ENCODE measurements at places on chromosomes 16 and 17. TPM values are rescaled to one million over a fixed set of nuclear protein-coding genes. Genes with fewer than 3 reads are reported as not detected.
A peak's percentile ranks its signal among the peaks of the same experiment; 100 is the strongest.

DNA sequence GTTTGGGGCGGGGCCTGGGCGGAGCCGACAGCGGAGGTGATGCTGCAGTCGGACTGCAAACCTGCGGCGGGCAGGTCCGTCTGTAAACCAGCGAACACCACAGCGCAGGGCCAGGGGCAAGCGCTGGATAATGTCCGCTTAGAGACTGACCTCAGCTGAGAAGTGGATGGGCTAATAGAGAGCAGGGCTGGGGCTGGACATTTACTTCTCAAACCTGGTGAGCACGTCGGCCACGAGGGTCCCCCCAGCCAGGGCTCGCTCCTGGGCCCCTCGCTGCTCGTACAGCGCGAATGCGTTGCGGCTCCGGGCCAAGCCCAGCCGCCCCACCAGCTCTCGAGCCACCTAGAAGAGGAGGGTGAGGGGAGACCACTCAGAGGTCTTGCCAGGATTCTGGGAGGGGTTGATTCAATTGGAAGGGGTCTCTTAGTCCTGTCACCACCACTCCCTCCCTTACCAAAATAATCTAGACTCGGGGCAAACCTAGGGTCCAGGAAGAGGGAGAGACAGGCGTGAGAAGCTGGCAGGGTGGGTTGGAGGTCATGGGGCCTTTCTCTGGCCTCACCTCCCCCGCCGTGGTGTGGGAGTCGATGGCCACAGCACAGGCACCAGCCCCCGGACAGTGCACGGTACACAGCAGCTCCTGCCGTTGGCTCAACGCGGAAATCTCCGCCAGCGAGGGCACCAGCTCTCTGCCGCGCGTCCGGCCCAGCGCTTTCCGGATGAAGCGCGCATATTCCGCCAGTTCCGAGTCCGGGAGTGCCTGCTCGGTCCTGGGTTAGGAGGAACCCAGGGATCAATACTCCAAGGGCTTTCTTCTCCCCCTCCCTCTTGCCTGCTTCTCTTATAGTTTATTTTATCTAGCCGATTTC, 5.8 kb downstream of the PLEKHH3 start:
- H3K27me3 ChIP-seq = peaks cover 52% of the 10 kb centered on the region
- H3K36me3 ChIP-seq = no peaks in the 10 kb centered on the region
- no peak overlapping the region for H3K27ac ChIP-seq
- DNase-seq = no peak

GRCh38 chr16:64627288-64627687, 494.6 kb downstream of the CDH11 start:
- no peaks in the 10 kb centered on the region for H3K4me1 ChIP-seq
- no peak for DNase-seq
- no peak overlapping the region for H3K27ac ChIP-seq
- no peaks in the 10 kb centered on the region for H3K27me3 ChIP-seq
- no peak overlapping the region for H3K4me3 ChIP-seq

DNA sequence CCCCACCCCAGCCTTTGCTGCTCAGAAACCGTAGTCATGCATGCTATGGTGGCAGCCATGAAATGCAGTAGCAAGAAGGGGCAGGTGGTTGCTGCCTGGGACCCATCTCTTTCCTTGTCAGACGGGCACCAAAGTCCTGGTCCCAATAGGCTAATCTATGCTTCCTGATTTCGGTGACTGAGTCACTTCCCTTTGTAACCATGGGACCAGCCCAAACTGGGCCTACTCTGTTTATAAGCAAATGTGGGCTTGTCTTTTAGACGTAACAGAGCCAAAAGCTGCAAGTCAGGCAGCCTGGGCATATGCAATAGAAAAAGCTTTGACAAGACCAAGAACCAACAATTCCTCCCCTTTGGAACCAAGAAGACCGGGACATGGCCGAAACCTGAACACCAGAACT, 99.1 kb upstream of the RBBP6 start:
- H3K27ac ChIP-seq = no peak overlapping the region
- no peaks in the 10 kb centered on the region for H3K4me1 ChIP-seq
- no peak for DNase-seq
- peaks cover 2% of the 10 kb centered on the region for H3K27me3 ChIP-seq
- no peaks in the 10 kb centered on the region for H3K36me3 ChIP-seq

GRCh38 chr16:68331879-68332410, 21.1 kb downstream of the PRMT7 start:
- H3K4me3 ChIP-seq = no peak overlapping the region
- no peaks in the 10 kb centered on the region for H3K27me3 ChIP-seq
- peak overlapping the region; percentile 47 for H3K27ac ChIP-seq
- peaks cover 32% of the 10 kb centered on the region for H3K36me3 ChIP-seq
- peaks cover 17% of the 10 kb centered on the region for H3K4me1 ChIP-seq

DNA sequence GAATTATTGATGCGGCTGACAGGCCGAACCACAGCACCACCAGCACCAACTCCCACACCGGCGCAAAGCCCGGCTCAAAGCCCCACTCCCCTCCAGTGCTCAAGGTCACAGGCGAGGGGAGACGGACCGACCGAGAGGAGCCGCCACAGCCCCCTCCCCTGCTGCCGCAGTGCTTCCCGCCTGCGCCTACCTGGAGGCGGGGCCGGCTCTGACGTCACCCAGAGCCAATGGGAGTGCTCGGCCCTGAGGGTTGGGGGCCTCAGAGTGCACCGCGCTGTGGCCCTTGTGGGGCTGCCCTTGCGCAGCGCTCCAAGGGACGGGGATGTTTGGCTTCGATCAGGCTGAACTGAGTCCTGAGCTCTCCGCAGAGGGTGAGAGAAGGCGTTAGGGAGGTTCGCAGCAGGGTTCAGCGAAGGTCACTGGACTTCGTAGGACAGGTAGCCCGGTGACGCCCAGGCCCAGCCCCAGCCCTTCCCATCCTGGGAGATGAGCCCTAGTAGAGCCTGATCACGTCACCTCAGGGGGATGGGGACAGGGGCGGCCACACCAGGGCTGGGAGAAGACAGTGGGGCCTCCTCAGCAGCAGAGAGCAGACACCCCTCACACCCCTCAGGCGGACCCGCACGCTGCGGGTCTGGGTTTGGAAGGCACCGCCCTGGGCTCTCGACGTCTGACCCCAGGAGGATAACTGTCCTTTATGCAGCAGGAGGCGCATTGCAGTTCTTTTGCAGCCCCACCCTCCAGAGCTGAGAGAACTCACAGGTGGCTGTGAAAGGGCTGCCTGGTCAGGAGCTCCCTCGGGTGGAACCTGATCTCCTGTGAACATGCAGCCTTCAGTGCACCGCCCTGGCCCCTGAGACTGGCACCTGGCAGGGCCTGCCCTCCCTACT, 1.5 kb downstream of the NDRG4 start:
- peaks cover 13% of the 10 kb centered on the region for H3K4me1 ChIP-seq
- H3K4me3 ChIP-seq = peak overlapping the region; percentile 13
- DNase-seq = peak; percentile 37
- H3K27me3 ChIP-seq = peaks cover 1% of the 10 kb centered on the region
- H3K27ac ChIP-seq = no peak overlapping the region

GRCh38 chr17:56826611-56827414, 6.9 kb downstream of the C17orf67 start:
- H3K36me3 ChIP-seq = peaks cover 35% of the 10 kb centered on the region
- no peaks in the 10 kb centered on the region for H3K27me3 ChIP-seq
- no peak overlapping the region for H3K4me3 ChIP-seq
- peaks cover 18% of the 10 kb centered on the region for H3K4me1 ChIP-seq
- no peak for DNase-seq

GRCh38 chr17:80119839-80120238, 18.5 kb downstream of the GAA start:
- H3K27me3 ChIP-seq = peaks cover 5% of the 10 kb centered on the region
- no peaks in the 10 kb centered on the region for H3K36me3 ChIP-seq
- DNase-seq = no peak

DNA sequence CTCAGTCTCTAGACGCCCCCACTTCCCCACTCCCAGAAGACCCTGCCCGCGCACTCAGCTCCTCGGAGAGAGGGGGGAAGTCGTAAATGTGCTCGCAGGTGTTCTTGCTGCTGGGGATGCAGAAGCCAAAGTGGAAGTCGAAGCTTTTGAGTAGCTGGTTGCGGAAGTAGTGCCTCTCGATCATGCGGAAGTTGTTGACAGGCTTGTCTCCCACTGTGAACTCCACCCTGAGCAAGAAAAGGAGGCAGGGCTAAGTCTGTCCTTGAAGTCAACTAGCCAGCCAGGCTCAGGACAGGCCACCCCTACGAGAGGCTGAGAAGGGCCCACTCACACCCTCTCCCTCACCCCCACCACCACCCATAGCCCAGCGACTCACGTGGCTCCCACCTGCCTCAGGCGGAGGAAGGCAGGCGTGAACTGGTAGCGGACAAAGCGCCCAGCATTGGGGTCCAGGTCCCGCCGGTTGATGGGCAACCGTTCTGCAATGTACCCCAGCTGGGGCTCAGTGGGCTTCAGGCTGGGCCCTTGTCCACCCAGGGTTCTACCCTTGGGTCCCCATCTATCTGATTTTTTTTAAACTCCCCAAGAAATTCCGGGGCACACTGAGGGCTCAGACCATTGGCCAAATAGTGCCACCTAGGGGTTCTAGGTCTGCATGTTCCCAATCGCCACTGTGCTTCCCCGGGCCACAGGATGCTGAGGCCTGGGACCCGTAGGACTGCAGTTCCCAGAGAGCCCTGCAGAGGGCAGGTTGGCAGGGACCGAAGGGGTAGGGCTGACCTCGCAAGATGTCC, 4.6 kb downstream of the UNC119 start:
- H3K4me1 ChIP-seq = peaks cover 45% of the 10 kb centered on the region
- no peaks in the 10 kb centered on the region for H3K27me3 ChIP-seq
- peaks cover 13% of the 10 kb centered on the region for H3K36me3 ChIP-seq

GRCh38 chr17:48792033-48792798, 24.8 kb downstream of the TTLL6 start:
- H3K4me3 ChIP-seq = no peak overlapping the region
- peaks cover 44% of the 10 kb centered on the region for H3K27me3 ChIP-seq
- H3K36me3 ChIP-seq = no peaks in the 10 kb centered on the region
- peaks cover 12% of the 10 kb centered on the region for H3K4me1 ChIP-seq
- no peak overlapping the region for H3K27ac ChIP-seq
- no peak for DNase-seq

DNA sequence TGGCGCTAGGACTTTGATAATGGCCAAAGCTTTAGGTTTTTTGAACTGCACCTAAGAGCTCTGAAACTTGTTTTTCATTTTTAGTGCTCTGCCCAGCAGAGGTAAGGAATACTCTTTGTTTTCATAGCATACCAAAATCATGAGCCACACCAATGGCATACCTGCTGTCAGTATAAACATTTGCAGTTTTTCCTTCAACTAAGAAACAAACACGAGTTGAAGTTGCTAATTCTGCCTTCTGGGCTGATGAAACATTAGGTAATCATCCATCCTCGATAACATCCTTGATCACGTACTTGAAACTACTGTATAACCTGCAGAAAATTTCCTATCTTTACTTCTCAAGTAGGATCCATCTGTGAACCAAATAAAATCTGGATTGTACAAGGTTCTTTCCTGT, 20.6 kb upstream of the B4GALNT2 start:
- H3K27me3 ChIP-seq = peaks cover 25% of the 10 kb centered on the region
- H3K36me3 ChIP-seq = no peaks in the 10 kb centered on the region
- no peak for DNase-seq
- no peak overlapping the region for H3K4me3 ChIP-seq
- no peak overlapping the region for H3K27ac ChIP-seq
- H3K4me1 ChIP-seq = no peaks in the 10 kb centered on the region

GRCh38 chr16:75758215-75758614, 31.9 kb upstream of the CPHXL start:
- peaks cover 10% of the 10 kb centered on the region for H3K4me1 ChIP-seq
- H3K27me3 ChIP-seq = no peaks in the 10 kb centered on the region
- H3K36me3 ChIP-seq = no peaks in the 10 kb centered on the region
- no peak for DNase-seq
- H3K4me3 ChIP-seq = no peak overlapping the region

- H3K4me1 ChIP-seq = peaks cover 75% of the 10 kb centered on the region
- H3K27me3 ChIP-seq = no peaks in the 10 kb centered on the region
- peak overlapping the region; percentile 47 for H3K4me3 ChIP-seq
- H3K36me3 ChIP-seq = peaks cover 75% of the 10 kb centered on the region
Observed at GRCh38 chr17:35875072-35875799, 4.9 kb downstream of the CCL5 start.

- no peak for DNase-seq
- H3K27me3 ChIP-seq = no peaks in the 10 kb centered on the region
- no peak overlapping the region for H3K4me3 ChIP-seq
- no peak overlapping the region for H3K27ac ChIP-seq
Observed at GRCh38 chr16:10935226-10935915, 6.9 kb downstream of the DEXI start.

DNA sequence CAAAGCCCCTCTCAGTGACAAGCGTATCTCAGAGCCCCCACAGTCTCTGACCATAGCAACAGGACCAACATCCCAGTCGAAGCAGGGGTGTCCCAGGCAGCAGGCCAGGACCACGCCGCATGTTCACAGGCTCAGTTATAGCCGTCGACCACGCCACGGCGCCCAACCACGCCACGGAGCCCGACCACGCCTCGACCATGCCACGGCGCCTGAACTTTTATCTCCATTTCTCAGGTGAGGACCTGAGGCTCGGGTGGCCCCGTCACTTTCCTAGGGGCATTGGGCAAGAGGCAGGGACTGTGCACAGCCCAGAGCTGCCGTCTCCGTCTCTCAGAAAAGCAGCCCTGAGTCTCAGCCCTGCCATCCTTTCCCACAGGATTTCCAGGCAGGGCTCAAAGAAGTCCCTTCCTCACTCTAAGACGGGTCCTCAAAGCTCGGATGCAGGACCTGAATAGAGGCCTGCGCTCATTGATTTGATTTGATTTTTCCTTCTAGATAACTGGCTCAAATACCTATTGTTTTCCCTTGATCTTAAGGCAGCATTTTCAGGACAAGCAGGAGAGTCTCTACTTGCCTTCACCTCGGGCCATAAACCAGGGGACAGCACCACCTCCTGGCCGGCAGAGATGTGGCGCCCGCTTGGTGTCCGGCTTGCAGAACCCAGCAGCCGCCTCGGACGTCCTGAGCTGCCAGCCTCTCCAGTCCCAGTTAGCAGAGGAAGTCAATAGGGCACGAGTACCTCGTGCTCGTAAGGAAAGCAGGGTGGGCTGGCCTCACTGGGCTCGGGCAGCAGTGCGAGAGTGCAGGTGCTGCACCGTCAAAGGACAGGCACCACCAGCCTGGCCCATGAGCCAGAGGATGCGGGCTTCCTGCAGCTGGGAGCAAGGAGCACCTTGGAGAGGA, 38.8 kb downstream of the C16orf95 start:
- H3K36me3 ChIP-seq = no peaks in the 10 kb centered on the region
- peak; percentile 66 for DNase-seq
- peaks cover 26% of the 10 kb centered on the region for H3K4me1 ChIP-seq
- no peak overlapping the region for H3K27ac ChIP-seq

GRCh38 chr17:30514895-30515596, 37.8 kb downstream of the GOSR1 start:
- no peak for DNase-seq
- peaks cover 35% of the 10 kb centered on the region for H3K36me3 ChIP-seq
- no peaks in the 10 kb centered on the region for H3K27me3 ChIP-seq
- no peak overlapping the region for H3K4me3 ChIP-seq

- H3K4me3 ChIP-seq = no peak overlapping the region
- H3K36me3 ChIP-seq = peaks cover 2% of the 10 kb centered on the region
- no peak overlapping the region for H3K27ac ChIP-seq
- H3K27me3 ChIP-seq = peaks cover 2% of the 10 kb centered on the region
Observed at GRCh38 chr17:21528031-21528695, 152.0 kb downstream of the KCNJ12 start.

- no peak overlapping the region for H3K27ac ChIP-seq
- H3K4me1 ChIP-seq = peaks cover 1% of the 10 kb centered on the region
- H3K27me3 ChIP-seq = no peaks in the 10 kb centered on the region
- H3K36me3 ChIP-seq = peaks cover 21% of the 10 kb centered on the region
- no peak overlapping the region for H3K4me3 ChIP-seq
Observed at GRCh38 chr17:32159586-32160438, 17.5 kb downstream of the RHOT1 start.

TMEM88 gene
- total RNA-seq = 0.78 TPM

ZNF594 gene
- total RNA-seq = 8.6 TPM

SOX15 gene
- total RNA-seq = 0.30 TPM

PHOSPHO1 gene
- total RNA-seq = not detected

MAFG gene
- total RNA-seq = 35.2 TPM

CARD14 gene
- not detected for total RNA-seq

NPIPB2 gene
- 5.5 TPM for total RNA-seq

Data from activated CD4-positive, alpha-beta memory T cell treated with anti-CD3 and anti-CD28 coated beads, Interleukin-2, amount 10 ng/mL, durations not matched to agents 7 days and 5 days (primary cell).